Fibroblast of skin of back (primary cell): ENCODE measurements at places on chromosomes 11 and 22.

- no peak for DNase-seq
Measured at GRCh38 chr22:42282252-42282942, 11.9 kb upstream of the TCF20 start.

GRCh38 chr22:40153192-40153591 is 24.5 kb upstream of the TNRC6B start:
- no peak for DNase-seq

DNA sequence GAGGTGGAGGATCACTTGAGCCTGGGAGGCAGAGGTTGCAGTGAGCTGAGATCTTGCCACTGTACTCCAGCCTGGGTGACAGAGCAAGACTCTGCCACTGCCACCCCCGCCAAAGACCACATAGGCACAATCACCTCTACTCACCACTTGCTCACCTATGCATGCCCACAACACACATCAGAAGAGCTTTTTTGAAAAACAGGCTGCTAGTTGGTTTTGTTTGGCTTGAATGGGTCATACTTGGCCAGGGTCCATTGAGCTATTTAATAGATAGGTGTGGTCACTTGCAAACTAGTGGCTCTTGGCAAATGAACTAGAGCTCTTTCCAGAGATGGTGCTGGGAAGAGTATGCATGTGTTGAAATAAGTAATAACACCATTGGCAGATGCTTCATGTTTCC is 80.1 kb downstream of the EMSY start:
- DNase-seq, result peak; percentile 23

DNA sequence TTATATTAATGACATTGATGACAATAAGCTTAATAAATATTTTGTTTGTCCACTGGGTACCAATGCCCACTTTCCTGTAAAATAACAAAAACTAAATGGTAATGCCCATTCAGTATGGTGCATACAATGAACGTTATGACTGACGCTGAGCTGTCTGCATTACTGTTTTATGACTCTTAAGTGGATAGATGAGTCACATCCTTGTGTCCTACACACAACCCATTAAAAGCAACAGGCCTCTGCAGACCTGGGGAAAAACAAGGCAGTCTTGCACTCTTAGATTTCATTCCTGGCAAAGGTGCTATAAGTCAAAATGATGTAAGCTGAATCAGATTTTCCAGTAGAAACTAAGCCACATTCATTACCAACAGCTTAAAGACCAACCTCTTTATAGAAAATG is 176.3 kb upstream of the TMEM45B start:
- peak; percentile 94 for DNase-seq

GRCh38 chr11:13334034-13334786 is 56.6 kb downstream of the BMAL1 start:
- DNase-seq, result no peak

DNA sequence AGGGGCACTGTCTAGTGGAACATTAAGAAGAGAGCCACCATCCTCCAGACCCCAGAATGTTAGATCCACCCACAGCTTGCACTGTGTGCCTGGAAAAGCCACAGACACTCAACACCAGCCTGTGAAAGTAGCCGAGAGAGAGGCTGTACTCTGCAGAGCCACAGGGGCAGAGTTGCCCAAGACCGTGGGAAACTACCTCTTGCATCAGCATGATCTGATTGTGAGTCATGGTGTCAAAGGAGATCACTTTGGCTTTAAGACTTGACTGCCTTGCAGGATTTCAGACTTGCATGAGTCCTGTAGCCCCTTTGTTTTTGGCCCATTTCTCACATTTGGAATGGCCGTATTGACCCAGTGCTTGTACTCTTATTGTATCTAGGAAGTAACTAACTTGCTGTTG is 115.9 kb upstream of the CCDC179 start:
- DNase-seq, result peak; percentile 67

GRCh38 chr11:6705905-6706535 is 22.9 kb upstream of the MRPL17 start:
- DNase-seq, result peak; percentile 52

GRCh38 chr11:121773076-121773475 is 320.3 kb upstream of the SORL1-AS1 start:
- no peak for DNase-seq

- DNase-seq, result peak; percentile 80
Measured at GRCh38 chr22:30609260-30610185, 2.5 kb downstream of the TCN2 start.

DNA sequence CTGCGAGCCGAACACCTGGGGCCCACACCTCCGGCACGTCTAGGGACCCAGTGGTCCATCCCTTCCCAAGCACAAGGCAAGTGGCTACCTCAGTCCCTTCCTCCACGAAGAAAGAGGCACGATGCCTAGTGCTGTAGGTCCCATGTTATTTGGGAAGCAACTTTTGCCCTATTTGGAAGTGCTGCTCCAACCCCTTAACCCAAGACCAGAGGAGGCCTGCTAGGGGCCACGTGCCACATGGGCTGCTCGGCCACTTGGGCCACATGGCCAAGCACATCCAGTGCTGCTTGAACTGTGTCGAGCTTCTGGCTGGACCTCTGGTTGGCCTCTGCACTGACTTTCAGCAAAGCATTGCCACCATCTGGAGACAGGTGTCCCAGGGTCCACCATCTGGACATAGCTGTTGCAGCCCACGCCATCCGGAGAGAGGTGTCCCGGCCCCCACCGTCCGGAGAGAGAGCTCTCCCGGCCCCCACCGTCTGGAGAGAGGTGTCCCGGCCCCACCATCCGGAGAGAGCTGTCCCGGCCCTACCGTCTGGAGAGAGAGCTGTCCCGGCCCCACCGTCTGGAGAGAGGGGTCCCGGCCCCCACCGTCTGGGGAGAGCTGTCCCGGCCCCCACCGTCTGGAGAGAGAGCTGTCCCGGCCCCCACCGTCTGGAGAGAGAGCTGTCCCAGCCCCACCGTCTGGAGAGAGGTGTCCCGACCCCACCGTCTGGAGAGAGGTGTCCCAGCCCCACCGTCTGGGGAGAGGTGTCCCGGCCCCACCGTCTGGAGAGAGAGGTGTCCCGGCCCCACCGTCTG is 6.5 kb upstream of the B4GALNT4 start:
- no peak for DNase-seq

DNA sequence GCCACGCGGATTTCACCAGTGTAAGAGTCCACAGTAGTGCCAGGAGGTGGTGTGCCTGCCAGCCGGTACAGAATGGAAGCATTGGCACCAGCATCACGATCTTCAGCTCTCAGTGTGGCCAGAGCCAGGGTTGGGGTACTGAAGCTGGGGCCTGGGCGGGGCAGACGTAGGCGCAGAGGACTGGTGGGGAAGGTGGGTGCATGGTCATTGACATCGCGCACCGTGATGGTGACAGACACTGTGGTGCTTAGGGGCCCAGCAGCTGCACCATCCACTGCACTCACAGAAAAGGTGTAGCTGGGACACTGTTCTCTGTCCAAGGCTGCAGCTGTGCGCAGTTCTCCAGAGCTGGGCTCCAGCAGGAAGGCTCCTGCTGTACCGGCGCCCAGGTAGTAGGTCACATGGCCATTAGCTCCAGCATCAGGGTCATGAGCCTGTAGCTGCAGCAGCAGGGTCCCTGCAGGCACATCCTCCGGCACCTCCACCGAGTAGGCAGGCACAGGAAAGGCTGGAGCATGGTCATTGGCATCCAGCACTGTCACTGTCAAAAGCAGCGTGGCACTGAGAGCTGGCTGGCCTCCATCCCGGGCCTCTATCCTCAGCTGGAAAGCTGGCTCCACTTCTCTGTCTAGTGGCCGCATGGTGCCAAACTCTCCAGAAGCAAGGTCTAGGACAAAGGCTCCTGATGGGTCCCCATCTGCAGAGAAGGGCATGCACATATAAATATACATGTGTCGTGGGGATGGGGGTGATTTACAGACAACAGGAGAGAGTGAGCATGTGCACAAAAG is 7.9 kb upstream of the TPP1 start:
- DNase-seq, result no peak

DNA sequence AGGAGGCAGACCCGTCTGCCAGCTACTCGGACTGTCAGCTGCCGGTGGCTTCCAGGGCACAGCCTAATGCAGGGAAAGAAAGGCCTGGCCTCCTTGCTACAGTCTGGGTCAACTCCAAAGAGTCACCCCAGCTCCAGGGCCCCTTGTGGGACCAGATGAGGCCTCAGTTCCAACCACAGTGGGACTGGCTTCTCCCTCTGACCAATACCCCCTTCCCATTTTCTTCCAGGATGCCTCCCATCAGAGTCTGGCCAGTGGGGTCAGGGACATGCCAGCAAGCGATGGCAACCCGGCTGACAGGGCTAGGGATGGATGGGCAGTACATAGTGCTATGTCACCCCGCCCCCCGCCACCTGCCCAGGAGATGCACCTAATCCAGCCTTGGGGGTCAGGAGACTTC is 36.6 kb downstream of the RPUSD4 start:
- DNase-seq, result no peak

DNA sequence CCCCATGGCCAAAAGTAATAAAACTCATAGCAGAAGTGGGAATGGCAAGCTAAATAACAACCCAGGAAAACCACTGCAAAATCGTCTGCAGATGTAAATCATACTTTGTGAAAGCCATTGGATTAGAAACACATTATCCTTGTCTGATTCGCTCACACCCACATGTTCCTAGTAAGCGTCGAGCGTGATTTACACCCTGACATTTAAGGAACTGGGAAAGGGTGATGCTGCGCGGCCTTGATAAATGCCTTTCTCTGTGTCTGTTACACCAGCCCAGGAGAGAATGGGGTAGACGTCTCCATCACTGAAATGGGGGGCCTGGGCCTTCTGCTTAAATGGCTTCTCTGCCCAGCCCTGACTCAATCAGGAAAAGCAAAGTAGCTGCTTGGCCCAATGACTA is 162.7 kb downstream of the NTM start:
- no peak for DNase-seq

- DNase-seq, result peak; percentile 52
Measured at GRCh38 chr22:24137595-24137994, 43.7 kb upstream of the SUSD2 start.

DNA sequence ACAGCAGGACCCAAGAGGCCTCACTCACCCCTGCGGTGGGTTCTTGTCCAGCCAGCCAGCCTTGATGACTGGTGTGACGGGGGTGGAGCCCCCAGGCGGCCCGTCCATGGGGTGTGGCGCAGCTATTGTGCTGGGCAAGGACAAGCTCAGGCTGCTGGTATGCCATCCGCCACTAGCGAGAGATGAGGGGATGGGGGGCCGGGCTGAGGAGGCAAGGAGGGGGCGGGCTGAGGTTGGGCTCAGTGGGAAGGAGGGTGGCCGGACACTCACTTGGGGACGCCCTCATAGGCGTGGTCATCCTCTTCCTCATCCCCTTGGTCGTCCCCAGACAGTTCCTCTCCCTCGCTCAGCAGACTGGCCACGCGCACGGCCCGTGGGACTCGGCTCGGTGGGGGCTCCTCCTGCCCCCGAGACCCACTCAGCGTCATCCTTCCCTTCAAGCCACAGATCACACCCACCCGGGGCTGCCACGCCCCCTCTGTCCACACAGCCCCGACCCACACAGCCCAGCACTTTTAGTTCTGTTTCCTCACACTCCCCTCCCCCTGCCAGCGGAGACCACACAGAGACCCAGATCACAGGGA is 38.0 kb upstream of the PDE2A start:
- DNase-seq, result peak; percentile 64

- DNase-seq, result no peak
Measured at GRCh38 chr11:27807596-27807995, 107.3 kb upstream of the BDNF start.

DNA sequence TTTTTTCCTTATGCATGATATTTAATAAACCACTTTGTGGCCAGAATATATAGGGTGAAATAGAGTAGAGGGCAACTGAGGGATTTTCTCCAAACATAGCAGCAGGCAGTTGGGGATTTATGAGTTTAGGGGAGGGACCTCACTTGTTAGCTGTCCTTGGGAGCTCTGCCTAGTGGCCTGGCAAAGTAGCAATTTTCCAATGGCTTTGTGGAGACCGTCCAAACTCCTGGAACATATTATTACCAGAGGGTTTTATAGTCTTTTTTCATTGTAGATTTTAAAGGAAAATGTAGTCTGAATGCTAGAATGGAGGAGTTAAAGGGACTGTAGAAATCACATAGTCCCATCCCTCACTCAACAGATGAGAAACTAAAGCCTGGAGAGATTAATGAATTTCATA is 32.3 kb downstream of the AMOTL1 start:
- DNase-seq, result no peak

- DNase-seq, result no peak
Measured at GRCh38 chr11:117152066-117152465, 8.0 kb downstream of the PAFAH1B2 start.

GRCh38 chr11:129804012-129804411 is 11.6 kb upstream of the TMEM45B start:
- DNase-seq, result no peak

DNA sequence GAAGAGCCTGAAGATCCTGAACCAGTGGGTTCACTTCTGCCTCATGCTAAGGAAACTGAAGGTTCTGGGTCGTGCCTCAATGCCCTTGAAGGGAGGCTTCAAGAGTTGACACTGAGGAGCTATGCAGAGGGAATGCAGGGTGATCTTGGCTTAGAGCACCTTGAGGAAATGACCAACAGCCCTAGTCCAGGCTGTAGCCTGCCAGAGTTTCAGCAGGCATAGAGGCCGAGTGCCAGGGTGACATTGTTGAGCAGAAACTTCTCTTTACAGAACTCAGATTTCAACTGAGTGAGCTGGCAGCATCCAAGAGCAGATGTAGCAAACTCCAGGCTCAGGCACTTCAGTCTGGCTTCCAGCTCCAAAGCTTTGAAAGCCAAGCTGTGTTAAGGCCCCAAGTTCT is 23.1 kb upstream of the CAPRIN1 start:
- no peak for DNase-seq

GRCh38 chr11:67411785-67412152 is 3.7 kb upstream of the CARNS1 start:
- no peak for DNase-seq

- DNase-seq, result no peak
Measured at GRCh38 chr11:57213342-57214097, 23.5 kb downstream of the APLNR start.

- peak; percentile 74 for DNase-seq
Measured at GRCh38 chr11:69700278-69701140, 3.3 kb downstream of the FGF19 start.

GRCh38 chr11:64008914-64009633 is 22.8 kb downstream of the OTUB1 start:
- DNase-seq, result no peak

DNA sequence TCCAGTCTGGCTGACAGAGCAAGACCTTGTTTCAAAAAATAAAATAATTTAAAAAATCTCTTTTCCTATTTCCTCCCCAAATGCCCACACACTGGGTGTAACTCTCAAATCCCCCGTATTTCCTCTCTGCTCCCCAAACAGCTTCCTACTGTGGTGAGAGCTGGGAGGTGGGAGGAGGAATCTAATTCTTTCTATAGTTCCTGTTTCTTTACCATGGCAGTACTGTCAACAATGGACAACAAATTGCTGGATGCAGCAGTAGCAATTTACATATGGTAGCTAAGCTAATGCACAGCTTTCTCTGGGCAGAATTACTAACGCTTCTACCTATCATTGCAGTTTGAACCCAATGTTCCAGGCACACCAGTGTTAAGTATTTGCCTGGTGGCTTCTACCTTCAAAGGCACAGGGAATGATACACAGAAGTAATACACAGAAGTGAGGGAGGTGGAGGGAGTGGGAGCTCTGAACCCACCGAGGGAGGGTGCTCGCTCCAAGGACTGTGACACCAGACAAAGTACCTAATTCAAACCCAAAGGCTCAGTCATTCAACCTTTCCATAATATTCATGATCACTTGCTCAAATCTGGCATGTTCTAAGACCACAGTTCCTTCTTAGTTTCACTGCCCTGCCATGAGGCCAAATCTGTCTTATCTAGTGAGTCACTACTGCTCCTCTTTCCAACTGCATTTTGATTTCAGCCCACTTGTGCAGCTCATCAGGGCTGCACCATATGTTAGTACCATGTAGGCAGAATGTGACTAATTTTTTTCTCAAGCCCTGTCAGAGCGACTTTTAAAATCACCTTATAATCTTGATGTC is 37.9 kb downstream of the CELF1 start:
- DNase-seq, result peak; percentile 73
